ENCODE measurements at places on chromosomes 6 and 20.
A peak's percentile ranks its signal among the peaks of the same experiment; 100 is the strongest.

DNA sequence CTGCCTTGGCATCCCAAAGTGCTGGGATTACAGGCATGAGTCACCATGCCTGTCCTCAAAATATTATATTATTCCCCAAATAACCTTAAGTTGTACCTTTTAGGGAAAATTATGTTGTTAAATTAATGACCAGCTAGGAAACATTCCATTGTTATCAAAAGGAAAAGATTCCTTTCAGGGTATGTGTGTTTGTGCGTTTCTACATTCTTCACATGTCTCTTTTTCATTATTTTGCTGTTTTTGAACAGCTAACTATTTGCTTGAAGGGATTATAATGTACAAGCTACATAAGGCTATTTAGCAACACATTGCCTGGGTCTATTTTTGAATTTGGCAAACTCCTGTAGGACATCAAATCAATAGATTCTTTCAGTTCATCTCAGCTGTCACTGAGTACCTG, 57.1 kb downstream of the GJA1 start:
- DNase-seq, result no peak

DNA sequence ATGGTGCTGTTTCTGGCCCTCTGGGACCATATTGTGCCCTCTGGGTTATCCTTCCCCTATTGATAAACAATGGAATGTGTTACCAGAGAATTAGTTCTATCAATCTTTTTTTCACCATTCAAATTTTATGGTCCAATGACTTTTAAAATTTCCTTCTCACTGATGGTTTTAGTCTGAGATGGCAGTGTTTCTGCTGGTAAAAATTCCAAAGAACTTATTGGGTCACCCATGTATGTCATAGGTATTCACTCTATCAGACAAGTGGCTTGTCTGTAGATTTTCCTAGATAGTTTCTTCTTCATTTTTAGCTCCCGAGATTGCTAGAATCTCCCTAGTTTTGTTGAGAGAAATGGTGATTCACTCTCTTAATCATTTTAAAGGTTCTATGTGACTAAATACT, 357.2 kb upstream of the RGS17 start:
- DNase-seq, result no peak

DNA sequence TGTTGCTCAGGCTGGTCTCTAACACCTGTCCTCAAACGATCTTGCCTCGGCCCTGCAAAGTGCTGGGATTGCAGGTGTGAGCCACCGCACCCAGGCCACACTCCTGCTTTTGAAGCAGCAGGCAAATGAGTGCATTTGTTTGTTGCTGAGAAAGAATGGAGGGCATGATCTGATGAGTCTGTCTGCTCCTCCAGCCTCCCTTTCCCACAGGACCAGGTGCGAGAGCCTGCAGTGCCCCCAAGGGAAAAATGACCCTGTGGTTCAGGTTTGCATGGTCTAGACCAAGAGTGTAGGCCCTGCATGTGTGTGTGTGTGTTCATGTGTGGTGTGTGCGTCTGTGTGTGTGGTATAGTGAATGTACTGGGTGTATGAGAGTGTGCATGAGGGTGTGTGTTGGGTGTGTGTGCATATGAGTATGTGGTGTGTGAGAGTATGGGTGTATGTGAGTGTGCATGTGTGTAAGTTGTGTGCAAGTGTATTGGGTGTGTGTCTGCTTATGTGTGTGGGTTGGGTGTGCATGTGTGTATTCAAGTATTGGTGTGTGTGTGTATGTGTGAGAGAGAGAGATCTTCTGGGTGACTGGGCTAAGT, 22.8 kb upstream of the FOXC1 start:
- DNase-seq, result peak; percentile 15

DNA sequence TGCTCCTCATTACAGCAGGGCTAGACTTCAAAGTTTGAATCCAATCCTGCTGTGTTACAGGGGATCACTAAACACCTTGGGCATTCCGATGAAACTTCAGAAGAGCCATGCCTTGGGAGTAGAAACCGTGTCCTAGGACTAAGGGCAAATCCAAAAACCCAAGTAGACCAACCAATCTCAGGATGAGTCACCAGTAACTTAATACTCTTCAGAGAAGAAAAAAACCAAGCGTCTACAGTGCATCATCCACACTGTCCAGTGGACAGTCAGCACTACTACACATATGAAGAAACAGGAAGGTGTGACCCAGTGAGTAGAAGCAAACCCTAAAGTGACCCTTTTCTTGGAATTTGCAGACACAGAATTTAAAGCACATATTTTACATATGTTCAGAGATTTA, 39.5 kb upstream of the VAPB start:
- DNase-seq, result no peak

DNA sequence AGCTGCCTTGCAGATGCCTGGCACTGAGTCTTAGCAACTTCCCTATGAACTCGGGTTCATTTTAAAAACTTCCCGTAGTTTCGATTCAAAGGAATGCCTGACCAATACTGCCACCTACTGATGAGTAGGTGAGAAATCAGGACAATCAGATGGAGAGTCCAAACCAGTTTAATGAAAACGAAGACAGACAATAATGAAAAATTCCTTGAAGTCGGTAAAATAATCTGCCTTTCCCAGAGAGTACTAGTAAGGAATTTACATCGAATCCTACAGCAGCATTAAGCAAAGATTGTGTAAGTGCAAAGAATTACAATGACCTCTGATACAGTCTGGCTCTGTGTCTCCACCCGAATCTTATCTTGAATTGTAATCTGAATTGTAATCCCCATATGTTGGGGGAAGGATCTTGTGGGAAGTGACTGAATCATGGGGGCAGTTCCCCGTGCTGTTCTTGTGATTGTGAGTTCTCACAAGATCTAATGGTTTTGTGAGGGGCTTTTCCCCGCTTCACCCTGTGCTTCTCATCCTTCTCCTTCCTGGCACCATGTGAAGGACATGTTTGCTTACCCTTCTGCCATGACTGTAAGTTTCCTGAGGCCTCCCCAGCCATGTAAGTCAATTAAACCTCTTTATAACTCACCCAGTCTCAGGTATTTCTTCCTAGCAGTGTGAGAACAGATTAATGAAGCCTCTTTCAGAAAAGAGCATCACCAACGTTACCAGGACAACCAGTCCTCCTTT, 134.4 kb downstream of the ARHGAP18 start:
- no peak for DNase-seq

DNA sequence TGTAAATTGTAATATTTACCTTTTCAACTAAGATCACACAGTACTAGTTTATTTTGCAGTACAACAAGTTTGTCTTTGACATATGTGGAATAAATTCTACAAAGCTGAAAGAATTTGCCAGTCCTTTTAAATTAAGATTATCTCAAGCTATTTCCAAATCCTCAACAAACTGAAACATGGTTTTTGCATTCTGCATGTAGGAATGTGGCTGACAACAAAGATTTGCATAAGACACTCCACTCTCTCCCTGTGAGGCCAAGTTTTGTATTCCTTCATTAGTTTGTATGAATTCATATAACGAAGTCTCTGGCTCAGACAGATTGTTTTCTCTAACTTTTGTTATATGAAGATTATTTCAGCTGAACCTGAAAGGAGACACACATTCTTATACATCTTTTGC, 124.1 kb upstream of the THEMIS start:
- DNase-seq, result no peak

GRCh38 chr6:38131527-38131965, 312.0 kb downstream of the ZFAND3 start:
- peak; percentile 72 for DNase-seq

DNA sequence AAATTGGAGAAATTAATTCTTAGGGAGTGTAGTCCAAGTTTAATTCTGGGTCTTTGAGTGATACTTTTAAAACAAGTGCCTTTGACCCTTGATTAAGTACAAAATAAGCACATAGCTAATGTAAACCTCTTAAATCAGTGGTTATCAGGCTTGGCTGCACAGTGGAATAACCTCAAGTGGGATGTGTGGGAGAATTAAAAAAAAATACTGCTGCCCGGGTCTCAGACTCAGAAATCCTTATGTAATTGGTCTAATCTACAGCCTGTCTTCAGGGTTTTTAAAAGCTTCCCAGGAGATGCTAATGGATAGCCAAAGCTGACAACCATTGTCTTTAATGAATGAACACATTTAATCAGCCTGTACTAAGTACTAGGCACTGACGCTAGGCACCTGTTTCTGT, 28.5 kb upstream of the TMEM14A start:
- DNase-seq, result no peak

- DNase-seq, result peak; percentile 79
Observed at GRCh38 chr20:19212821-19213502, 520 bp downstream of the SLC24A3 start.

GRCh38 chr6:77094821-77095220, 368.5 kb downstream of the HTR1B start:
- no peak for DNase-seq

DNA sequence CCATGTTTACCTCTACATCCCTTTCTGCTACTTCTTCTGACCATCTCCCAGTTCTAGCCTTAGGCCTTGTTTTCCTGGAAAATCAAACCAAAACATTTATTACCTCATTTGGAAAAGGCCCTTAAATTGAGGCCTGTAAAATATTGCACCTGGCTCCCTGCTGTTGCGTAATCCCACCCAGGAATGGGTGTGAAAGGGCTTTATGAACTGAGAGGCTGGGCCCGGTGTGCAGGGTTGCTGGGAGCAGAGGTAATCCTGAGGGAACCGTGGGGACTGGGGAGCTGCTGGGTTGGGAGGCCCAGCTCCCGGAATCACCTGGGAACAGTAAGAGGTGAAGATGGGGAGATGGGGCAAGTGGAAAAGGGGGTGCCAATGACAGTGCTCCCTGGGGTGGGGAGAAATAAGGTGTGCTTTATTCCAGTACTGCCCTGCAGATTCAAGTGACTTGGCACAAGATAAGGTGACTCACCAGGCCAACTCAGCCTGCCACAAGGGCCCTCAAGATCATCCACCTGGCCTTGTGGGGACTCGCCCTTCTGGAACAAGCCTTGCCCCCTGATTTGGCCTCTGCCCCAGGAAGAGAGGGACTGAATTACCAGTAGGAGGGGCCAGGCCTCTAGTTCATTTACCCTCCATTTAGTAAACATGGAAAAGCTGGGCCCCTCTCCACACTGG, 44.2 kb downstream of the KCNK5 start:
- DNase-seq, result no peak

DNA sequence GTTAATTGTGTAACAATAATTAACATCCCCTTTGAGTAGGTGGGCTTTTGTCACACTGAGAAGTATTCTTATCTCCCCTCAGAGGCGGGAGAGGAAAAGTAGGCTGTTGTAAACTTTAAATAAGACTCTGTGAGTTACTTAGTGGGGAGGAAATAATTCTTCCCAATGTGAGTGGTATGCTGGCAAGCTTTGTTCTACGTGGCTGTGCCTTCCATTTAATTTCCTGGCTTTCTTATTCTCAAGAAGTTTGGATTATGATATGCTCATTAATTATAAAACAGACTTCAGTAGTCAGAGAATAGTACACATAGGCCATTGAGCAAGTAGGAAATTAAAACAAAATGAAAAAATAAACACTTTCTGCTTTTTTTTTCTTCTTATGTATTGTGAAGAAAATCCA, 19.1 kb downstream of the ADGRB3 start:
- no peak for DNase-seq

- DNase-seq, result no peak
Observed at GRCh38 chr20:16589623-16590022, 16.4 kb upstream of the KIF16B start.

DNA sequence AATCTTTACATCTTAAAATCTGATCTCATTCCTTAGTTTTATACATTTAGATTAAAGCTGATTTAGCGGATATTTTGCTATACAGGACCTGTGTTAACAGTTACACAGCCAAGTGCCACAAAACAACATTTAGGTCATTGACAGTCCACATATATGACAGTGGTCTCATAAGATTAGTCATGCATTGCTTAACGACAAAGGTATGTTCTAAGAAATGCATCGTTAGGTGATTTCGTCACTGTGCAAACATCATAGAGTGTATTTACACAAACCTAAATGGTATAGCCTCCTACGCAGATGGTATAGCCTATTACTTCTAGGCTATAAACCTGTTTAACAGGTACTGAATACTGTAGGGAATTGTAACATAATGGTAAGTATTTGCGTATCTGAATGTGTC, 21.6 kb downstream of the ADGRG6 start:
- no peak for DNase-seq

- no peak for DNase-seq
Observed at GRCh38 chr20:16922834-16923233, 174.7 kb downstream of the OTOR start.

DNA sequence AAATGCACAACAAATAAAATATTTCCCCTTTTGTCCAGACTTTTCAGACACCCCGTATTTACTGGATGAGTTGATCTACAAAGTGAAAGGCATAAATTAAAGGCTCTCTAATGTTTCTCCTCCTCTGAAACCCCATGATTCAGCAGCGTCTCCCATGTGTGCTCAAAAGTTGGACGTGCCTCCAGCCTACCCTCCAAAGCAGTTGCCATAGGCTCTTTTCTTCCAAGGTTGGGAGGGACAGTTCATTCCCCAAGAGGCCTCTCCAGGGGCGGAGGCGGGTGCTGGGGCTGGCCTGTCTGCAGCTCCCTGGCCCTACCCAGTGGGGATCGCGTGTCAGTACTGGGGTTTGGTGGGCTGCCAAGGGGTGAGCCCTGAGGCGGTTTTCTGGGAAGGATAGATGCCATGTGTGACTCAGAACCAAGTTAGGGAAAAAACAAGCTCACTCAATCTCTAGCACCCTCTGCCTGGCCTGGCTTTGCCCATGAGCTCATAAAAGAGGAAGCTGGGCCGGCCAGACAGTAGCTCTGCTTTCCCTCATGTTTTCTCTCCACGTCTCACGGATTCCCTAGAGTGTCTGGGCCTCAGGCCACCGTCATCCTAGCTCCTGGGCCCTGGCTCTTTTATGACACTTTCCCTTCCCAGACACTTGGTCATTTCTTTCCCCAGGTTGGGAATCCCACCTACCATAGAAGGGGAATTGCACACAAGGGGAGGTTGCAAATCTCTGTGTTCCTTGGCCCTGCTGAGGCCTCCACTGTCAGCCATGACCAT, 8.0 kb upstream of the IER3 start:
- DNase-seq, result peak; percentile 91

DNA sequence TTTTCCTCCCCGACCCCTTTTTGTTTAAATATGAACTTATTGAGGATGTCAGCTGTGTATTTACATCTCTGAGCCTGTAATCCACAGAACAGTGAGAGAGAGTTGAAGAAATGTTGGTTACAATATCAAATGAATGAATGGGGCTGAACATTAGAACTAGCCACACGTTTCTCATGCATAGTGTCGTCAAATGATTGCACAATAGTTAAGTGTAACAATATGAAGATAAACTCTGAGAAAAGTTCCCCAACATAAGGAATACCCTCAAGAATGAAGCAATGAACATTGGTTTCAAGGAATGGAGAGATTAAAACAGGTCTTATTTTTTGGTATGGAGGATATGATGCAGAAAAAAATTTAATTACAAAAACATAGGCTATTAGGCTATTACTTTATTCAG, 100.5 kb upstream of the DTNBP1 start:
- no peak for DNase-seq

DNA sequence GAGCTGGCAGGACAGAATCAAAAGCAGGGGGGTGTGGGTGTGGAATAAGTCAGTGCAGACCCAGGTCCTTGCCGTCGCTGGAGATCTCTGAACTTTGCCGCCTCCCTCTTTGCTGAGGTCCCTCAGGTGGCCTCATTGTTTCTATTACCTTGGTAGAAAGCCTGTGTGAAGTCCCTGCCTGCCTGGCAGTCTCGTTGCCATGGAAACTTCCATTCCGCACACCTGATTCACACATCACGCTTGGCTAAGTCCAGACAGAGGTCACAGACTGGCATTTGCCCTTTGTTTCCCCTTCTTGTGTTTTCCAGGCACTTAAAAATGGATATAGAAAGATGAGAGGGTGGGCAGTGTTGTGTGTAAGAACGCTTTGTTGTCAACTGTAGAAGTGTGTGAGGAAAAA, 260.6 kb downstream of the PRL start:
- DNase-seq, result no peak

GRCh38 chr20:889106-889505, 27.0 kb downstream of the ANGPT4 start:
- no peak for DNase-seq

- DNase-seq, result no peak
Observed at GRCh38 chr6:115914098-115914497, 146.6 kb downstream of the FRK start.

Measured in right hindlimb (tissue), 1 donor.